Neural progenitor cell (in vitro differentiated cells): ENCODE measurements at places on chromosomes 12 and 14. TPM values are rescaled to one million over a fixed set of nuclear protein-coding genes. Genes with fewer than 3 reads are reported as not detected.

The ADGRD1 gene
- total RNA-seq, result 0.40 TPM in 1 of 2 replicates, not detected in the other

The EFS gene
- total RNA-seq, result 21.7 and 74.3 TPM in 2 replicates

The LIN7A gene
- total RNA-seq, result 18.3 and 31.7 TPM in 2 replicates

The CLEC4D gene
- total RNA-seq, result 0.19 TPM in 2 replicates

The LRFN5 gene
- 0.12 and 0.49 TPM in 2 replicates for total RNA-seq

The KCNK13 gene
- total RNA-seq, result not detected in 2 replicates

The RND1 gene
- 9.8 and 16.7 TPM in 2 replicates for total RNA-seq

The CISTR gene
- total RNA-seq, result not detected in 2 replicates

The MSRB3 gene
- 3.7 and 5.4 TPM in 2 replicates for total RNA-seq

The NRL gene
- 0.54 and 1.9 TPM in 2 replicates for total RNA-seq

The ERBB3 gene
- 6.3 and 8.8 TPM in 2 replicates for total RNA-seq

The MIP gene
- 0.03 TPM in 1 of 2 replicates, not detected in the other for total RNA-seq

- no peak for DNase-seq
- peaks cover 13% of the 10 kb centered on the region for H3K4me1 ChIP-seq
- no peak overlapping the region for H3K4me3 ChIP-seq
- no peaks in the 10 kb centered on the region for H3K36me3 ChIP-seq
- no peaks in the 10 kb centered on the region for H3K27me3 ChIP-seq
Measured at GRCh38 chr12:31524791-31525495, 66.0 kb downstream of the DENND5B start.

- H3K27me3 ChIP-seq, result no peaks in the 10 kb centered on the region
- no peaks in the 10 kb centered on the region for H3K36me3 ChIP-seq
- no peak overlapping the region for H3K4me3 ChIP-seq
- H3K4me1 ChIP-seq, result no peaks in the 10 kb centered on the region
Measured at GRCh38 chr14:69317102-69317755, 57.3 kb downstream of the GALNT16 start.

GRCh38 chr14:64594438-64594837 lies 44.7 kb downstream of the PPP1R36 start:
- no peak overlapping the region for H3K27ac ChIP-seq
- H3K36me3 ChIP-seq, result no peaks in the 10 kb centered on the region
- no peak overlapping the region for H3K4me3 ChIP-seq
- H3K4me1 ChIP-seq, result no peaks in the 10 kb centered on the region
- no peak for DNase-seq
- no peaks in the 10 kb centered on the region for H3K27me3 ChIP-seq

DNA sequence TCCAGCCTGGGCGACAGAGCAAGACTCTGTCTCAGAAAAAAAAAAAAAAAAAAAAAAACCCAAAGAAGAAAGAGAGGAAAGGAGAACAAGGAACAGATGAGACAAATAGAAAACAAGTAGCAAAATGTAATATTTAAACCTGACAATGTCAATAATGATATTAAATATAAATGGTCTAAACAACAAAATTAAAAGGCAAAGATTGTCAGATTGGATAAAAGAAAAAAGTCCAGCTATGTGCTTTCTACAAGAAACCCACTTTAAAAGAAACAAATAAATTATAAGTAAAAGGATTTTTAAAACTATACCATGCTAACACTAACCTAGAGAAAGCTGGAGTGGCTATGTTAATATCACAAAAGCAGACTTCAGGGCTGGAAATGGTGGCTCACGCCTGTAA lies 29.7 kb upstream of the APOF start:
- no peak overlapping the region for H3K27ac ChIP-seq
- no peak for DNase-seq
- H3K36me3 ChIP-seq, result no peaks in the 10 kb centered on the region

GRCh38 chr12:107488666-107489065 lies 196.9 kb upstream of the PWP1 start:
- no peaks in the 10 kb centered on the region for H3K27me3 ChIP-seq
- DNase-seq, result no peak
- no peak overlapping the region for H3K4me3 ChIP-seq
- no peaks in the 10 kb centered on the region for H3K36me3 ChIP-seq
- H3K4me1 ChIP-seq, result no peaks in the 10 kb centered on the region
- H3K27ac ChIP-seq, result no peak overlapping the region

GRCh38 chr14:97655169-97655948 lies 858.2 kb downstream of the VRK1 start:
- H3K27ac ChIP-seq, result no peak overlapping the region
- DNase-seq, result peak; percentile 20
- H3K36me3 ChIP-seq, result no peaks in the 10 kb centered on the region
- H3K4me3 ChIP-seq, result no peak overlapping the region

DNA sequence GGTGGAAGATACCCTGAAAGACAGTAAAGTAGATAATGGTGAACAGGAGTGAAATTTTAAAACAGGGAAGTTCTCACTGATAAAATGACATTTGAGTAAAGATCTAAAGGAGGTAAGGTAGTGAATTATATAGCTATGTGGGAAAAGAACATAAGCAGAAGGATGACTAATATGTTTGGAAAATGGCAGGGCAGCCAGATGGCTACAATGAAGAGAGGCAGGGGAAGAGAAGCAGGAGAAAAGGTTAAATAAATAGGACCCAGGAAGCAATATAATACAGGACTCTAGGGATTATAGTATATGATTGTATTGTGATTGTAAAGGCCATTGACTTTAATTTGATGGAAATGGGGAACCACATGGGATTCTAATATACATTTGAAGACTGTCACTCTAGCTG lies 33.0 kb downstream of the SCFD1 start:
- H3K36me3 ChIP-seq, result peaks cover 28% of the 10 kb centered on the region
- DNase-seq, result no peak
- no peaks in the 10 kb centered on the region for H3K27me3 ChIP-seq
- no peak overlapping the region for H3K4me3 ChIP-seq
- no peaks in the 10 kb centered on the region for H3K4me1 ChIP-seq

DNA sequence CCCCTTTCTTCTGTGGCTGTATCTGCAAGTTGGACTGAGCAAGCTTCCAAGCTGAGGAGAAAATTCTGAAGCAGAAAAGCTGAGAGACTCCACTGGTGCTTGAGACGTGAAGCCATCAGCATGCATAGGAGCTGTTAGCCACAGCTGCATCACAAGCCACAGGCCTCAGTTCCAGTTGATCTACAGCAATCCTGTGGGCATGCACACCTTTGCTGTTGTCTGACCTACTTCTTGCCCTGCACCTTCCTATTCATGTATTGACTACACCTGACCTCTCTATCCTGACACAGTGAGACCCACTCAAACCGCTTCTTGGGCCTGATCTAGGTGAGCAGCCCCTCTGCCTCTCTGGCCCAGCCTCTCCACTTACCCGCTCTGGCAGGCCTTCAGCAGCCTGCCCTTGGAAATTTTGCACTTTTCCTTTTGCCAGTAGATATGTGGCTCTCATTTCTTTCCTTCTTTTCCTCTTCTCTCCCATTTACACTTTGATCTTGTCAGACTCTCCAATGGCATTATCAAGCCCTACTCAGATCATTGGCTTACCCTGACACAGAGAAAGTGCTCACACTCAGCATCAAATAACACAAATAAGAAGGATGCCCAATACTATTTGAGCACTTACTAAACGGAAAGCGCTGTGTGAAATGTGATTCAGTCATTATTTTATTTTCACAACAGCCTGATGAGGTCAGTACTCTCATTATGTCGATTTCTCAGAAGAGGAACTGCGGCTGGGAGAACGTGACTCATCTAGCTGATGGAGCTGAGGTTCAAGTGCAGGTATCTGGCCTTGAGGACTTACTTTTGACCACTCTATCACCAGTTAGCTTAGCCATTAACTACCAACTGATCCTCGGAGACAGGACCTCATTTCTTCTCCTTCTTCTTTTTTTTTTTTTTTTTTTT lies 21.9 kb upstream of the PTGR2 start:
- no peak for DNase-seq
- H3K27ac ChIP-seq, result no peak overlapping the region
- H3K27me3 ChIP-seq, result no peaks in the 10 kb centered on the region
- H3K4me1 ChIP-seq, result peaks cover 17% of the 10 kb centered on the region

- no peaks in the 10 kb centered on the region for H3K27me3 ChIP-seq
- H3K4me1 ChIP-seq, result peaks cover 12% of the 10 kb centered on the region
- no peak overlapping the region for H3K27ac ChIP-seq
- no peak overlapping the region for H3K4me3 ChIP-seq
- peak; percentile 76 for DNase-seq
- H3K36me3 ChIP-seq, result peaks cover 20% of the 10 kb centered on the region
Measured at GRCh38 chr12:14454098-14454907, 88.8 kb downstream of the ATF7IP start.

DNA sequence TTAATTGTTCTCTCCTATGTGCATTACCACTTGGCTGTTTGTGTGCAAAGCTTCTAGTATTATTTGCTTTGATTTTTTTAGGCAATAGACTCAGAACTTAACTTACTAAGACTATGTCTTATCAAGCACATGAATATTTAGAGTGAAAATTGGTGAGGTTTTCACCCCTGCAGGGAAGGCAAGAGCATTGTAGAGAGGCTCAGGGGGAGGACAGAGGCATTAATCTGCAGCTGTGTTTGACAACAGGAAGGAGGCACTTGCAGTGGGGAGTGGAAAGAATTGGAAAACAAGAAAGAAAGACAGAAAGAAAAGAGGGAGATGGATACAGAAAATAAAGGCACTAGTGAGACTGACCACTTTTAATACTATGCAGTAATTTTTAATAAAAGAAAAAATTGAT lies 431.6 kb downstream of the PDZRN4 start:
- H3K27me3 ChIP-seq, result no peaks in the 10 kb centered on the region
- no peak overlapping the region for H3K4me3 ChIP-seq
- H3K27ac ChIP-seq, result no peak overlapping the region
- DNase-seq, result peak; percentile 28
- H3K4me1 ChIP-seq, result peaks cover 31% of the 10 kb centered on the region
- no peaks in the 10 kb centered on the region for H3K36me3 ChIP-seq

GRCh38 chr12:12294215-12295005 lies 27.6 kb upstream of the LRP6 start:
- no peak overlapping the region for H3K27ac ChIP-seq
- peaks cover 20% of the 10 kb centered on the region for H3K4me1 ChIP-seq
- DNase-seq, result peak; percentile 37
- H3K27me3 ChIP-seq, result no peaks in the 10 kb centered on the region
- H3K4me3 ChIP-seq, result no peak overlapping the region
- no peaks in the 10 kb centered on the region for H3K36me3 ChIP-seq

- peaks cover 20% of the 10 kb centered on the region for H3K27me3 ChIP-seq
- H3K36me3 ChIP-seq, result no peaks in the 10 kb centered on the region
- no peaks in the 10 kb centered on the region for H3K4me1 ChIP-seq
- H3K4me3 ChIP-seq, result peak overlapping the region; percentile 49
- H3K27ac ChIP-seq, result no peak overlapping the region
Measured at GRCh38 chr14:104085889-104086201, 345 bp downstream of the ASPG start.

GRCh38 chr14:61080591-61081010 lies 99.6 kb downstream of the SLC38A6 start:
- no peaks in the 10 kb centered on the region for H3K27me3 ChIP-seq
- H3K4me3 ChIP-seq, result no peak overlapping the region
- no peaks in the 10 kb centered on the region for H3K36me3 ChIP-seq
- no peaks in the 10 kb centered on the region for H3K4me1 ChIP-seq

- H3K27me3 ChIP-seq, result peaks cover 29% of the 10 kb centered on the region
- peak; percentile 37 for DNase-seq
- H3K4me3 ChIP-seq, result peak overlapping the region; percentile 72
- no peaks in the 10 kb centered on the region for H3K36me3 ChIP-seq
Measured at GRCh38 chr12:76030341-76031080, 1.1 kb downstream of the PHLDA1 start.

- DNase-seq, result no peak
- peaks cover 18% of the 10 kb centered on the region for H3K27me3 ChIP-seq
- H3K4me1 ChIP-seq, result no peaks in the 10 kb centered on the region
- no peak overlapping the region for H3K4me3 ChIP-seq
- no peak overlapping the region for H3K27ac ChIP-seq
Measured at GRCh38 chr12:64387197-64387816, 3.3 kb downstream of the C12orf56 start.

DNA sequence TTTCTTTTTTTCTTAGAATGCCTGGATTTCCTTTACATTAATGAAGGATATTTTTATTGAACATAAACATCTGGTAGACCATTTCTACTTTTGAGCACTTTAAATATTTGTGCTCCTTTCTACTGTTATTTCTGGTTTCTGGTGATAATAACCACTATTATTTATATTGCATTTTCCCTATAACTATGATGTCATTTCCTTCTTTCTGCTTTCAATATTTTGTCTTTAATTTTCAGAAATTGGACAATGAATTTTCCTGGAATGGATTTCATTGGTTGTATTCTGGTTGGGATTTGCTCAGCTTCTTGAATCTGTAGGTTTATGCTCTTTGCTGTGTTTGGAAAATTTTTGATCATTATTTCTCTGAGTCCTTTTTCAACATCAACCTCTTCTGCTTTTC lies 5.2 kb upstream of the PRH1 start:
- no peak overlapping the region for H3K27ac ChIP-seq
- no peak for DNase-seq
- H3K27me3 ChIP-seq, result no peaks in the 10 kb centered on the region
- no peak overlapping the region for H3K4me3 ChIP-seq
- H3K36me3 ChIP-seq, result no peaks in the 10 kb centered on the region

- peaks cover 27% of the 10 kb centered on the region for H3K4me1 ChIP-seq
- H3K27me3 ChIP-seq, result no peaks in the 10 kb centered on the region
- no peak overlapping the region for H3K27ac ChIP-seq
- H3K36me3 ChIP-seq, result no peaks in the 10 kb centered on the region
- H3K4me3 ChIP-seq, result no peak overlapping the region
Measured at GRCh38 chr12:6843118-6843902, 2.6 kb downstream of the GNB3 start.

- H3K27ac ChIP-seq, result no peak overlapping the region
- no peak for DNase-seq
- no peaks in the 10 kb centered on the region for H3K36me3 ChIP-seq
Measured at GRCh38 chr14:96752594-96752993, 44.6 kb upstream of the VRK1 start.

DNA sequence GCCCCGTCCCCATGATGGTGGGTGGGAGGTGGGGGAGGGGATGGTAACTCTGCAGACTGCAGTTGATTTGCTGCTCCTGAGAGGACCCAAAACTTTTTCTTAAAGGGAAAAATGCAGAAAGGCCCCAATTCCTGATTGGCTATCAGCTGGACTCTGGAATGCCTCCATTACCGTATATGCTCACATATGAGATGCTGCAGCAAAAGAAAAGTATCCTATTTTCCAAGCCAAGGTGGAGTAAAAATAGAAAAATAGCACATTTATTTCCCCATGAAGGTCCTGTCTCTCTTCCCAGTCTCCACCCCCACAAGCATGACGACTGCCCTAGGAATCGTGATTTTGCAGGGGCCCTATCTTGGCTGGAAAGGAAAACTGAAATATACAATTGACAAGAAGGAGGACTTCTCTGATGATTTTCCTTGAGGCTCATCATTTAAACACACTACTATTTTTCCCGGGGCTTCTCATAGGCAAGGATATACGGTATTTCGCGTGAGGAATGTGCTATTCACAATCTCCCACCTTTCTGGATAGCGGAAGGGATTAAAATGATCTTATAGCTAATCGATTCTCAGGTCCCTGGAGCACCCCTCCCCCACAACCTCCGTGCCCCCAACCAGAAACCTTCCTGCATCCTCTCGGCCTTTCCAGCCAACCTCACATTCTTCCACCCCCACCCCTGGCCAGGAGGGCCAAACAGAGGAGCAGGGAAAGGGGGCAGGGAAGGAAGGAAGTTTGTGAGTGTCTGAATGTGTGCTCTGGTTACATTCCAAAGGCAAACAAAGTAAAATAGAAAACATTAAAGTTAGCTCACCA lies 138.9 kb upstream of the CCND2 start:
- peak overlapping the region; percentile 78 for H3K27ac ChIP-seq
- peak; percentile 71 for DNase-seq
- H3K4me1 ChIP-seq, result peaks cover 44% of the 10 kb centered on the region
- H3K4me3 ChIP-seq, result peak overlapping the region; percentile 24
- H3K27me3 ChIP-seq, result no peaks in the 10 kb centered on the region
